Activated naive CD8-positive, alpha-beta T cell treated with anti-CD3 and anti-CD28 coated beads, Interleukin-2, amount 10 ng/mL, durations not matched to agents 7 days and 5 days (primary cell): ENCODE measurements at places on chromosomes 6 and 20. TPM values are rescaled to one million over a fixed set of nuclear protein-coding genes. Genes with fewer than 3 reads are reported as not detected.

- no peak for DNase-seq
Measured at GRCh38 chr6:10522929-10523573, 1.9 kb downstream of the GCNT2 start.

DNA sequence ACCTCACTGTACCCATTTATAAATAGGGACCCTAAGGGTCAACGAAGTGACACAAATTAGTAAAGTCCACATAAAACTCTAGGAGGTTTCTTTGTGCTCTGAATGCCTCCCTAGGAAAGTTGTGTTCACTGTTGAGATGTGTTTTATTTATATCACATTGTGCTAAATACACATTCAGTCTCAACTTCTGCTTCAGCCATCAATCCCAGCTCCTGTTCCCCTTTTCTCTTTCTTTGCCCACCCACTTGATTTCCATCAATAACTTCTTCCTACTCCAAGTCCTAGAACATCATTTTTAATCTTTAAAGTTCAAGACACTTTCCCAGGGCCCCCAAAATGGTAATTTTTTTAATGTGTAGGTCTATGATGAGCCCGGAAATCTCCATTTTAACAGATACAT is 208.3 kb upstream of the RAB32 start:
- no peak for DNase-seq

DNA sequence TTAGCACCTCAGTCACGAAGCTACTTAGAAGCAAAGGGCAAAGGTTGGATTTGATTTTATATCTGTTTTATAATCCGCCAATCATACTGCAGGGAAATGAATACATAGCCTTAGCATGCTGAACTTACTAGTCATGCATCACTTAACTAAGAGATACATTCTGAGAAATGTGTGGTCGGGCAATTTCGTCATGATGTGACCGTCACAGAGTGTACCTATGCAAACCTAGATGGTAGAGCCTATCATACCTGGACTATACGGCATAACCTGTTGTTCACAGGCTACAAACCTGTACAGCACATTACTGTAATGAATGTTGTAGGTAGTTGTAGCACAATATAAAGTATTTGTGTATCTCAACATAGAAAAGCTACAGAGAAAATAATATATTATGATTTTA is 345.2 kb upstream of the RGS17 start:
- DNase-seq = no peak

The SYCP2L gene
- 0.31 TPM for total RNA-seq

The PCK1 gene
- not detected for total RNA-seq
